Activated naive CD4-positive, alpha-beta T cell (primary cell): ENCODE measurements at places on chromosomes 11 and 22.

- no peak for DNase-seq
Measured at GRCh38 chr11:68354148-68354872, 41.9 kb downstream of the LRP5 start.

- no peak for DNase-seq
Measured at GRCh38 chr11:1608363-1608762, at the start of gene KRTAP5-3. Gene KRTAP5-3 (minus strand): TSS chr11:1608463. CDS start chr11:1608385, 78 bp downstream.

GRCh38 chr22:34858066-34858465 lies 207.9 kb upstream of the ISX start:
- no peak for DNase-seq

- DNase-seq: no peak
Measured at GRCh38 chr11:69489746-69490365, 8.4 kb downstream of the LINC01488 start.

DNA sequence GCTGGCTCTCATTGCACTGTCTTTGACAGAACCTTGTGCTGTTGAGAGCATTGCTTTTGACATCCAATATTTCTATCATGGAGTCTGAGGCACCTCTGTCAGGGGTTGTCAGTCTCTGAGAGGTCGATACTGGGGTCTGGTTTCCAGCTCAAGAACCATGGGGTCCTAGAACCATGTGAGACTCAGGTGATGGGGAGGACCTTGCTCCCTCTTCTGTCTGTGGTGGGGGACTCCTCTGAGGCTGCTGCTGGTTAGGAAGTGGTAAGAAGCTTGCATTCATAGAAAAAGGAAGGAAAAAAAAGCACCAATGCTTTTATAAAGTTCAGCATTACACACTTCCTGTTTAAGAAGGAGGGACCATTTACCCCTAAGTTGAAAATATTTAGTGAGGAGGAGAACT lies 91.8 kb upstream of the CD44 start:
- peak; percentile 33 for DNase-seq

DNA sequence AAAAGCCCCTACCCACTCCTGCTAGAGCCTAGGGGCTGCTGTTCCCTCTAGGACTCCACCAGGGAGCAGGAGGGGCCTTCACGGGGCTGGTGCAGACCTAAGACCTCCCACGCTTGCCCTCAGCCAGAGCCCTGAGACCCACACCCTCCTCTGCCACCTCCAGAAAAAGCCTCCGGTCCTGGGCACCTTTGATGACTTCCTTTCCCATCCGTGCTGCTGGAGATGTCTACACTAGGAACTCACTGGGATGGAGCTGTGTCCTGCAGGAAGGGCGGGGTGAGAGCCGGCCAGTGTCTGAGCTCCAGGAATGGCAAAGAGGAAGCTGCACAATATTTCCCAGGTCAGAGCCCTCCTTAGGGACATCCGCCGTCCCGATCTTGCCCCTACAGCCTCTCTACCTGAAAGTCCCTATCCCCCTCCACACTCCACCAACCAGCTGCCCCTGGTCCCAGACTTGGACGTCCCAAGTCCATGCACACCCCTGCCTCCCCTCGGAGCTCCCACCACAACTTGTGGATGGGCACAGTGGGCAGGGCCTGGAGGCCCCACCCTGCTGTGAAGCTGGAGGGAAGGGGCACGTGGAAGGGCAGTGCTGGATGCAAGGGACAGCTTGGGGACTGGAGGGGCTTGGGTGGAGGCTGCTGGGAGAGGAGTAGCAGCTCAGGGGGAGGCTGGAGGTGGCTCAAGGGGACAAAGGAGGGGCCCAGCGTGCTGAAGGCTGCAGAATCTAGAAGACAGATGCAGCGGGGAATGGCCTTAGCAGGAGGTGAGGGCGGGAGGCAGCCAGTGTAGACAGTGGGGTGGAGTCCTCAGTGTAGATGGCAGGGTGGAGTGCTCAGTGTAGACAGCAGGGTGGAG lies 13.5 kb upstream of the LRP5 start:
- no peak for DNase-seq

DNA sequence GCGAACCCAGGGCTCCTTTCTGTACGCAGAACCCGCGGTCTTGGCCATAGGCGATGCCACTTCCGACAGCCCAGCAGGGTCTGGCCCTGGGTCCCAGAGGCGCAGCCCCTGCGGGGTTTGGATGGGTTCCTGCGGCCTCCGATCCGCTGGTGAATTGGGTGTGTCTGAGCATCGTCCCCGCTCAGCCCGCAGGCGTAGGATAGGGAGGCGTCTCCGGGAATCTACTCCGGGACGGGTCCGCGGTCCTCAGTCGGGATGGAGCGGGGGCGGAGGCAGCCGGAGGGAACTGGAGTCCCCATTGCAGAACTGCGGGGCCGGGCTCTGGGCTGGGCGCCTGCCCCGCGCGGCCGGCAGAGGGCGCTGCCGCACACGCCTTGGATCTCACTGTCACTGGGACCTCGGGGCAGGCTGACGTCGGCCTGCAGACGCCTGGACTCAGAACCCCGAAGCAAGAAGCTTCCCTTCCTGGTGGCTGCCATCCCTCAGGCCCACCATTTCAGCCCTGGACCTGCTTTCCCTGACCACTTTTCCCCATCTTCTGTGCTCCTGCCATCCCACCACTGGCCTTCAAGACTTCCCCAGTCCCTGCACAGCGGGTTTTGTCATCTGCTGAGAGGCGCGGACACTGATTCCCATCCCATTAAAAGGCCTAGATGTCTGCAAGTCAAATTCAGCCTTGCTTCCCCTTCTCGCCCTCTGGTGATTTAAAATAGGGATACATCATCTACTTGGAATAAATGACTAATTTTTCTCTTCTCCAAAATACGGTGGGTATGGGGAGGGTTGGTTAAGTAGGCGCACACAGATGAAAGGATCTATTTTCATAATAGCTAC lies 38.3 kb upstream of the CREB3L1 start:
- DNase-seq: peak; percentile 78

DNA sequence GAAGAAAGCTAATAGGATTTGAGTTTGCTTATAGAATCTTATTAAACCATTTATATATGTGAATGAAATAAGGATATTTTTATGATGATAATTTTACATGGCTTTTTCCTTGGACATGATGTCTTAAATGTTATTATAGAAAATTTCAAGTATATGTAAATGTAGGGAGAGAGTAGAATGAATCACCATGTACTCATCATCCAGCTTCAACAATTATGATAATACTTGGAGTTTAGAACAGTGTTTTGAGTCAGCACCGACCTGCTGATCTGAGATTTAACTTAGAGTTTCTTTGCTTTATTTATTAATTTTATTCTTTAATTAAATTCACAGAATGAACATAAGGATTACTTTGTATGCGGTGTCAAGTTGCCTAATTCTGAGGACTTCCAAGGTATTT lies 193.5 kb downstream of the UVRAG start:
- no peak for DNase-seq

DNA sequence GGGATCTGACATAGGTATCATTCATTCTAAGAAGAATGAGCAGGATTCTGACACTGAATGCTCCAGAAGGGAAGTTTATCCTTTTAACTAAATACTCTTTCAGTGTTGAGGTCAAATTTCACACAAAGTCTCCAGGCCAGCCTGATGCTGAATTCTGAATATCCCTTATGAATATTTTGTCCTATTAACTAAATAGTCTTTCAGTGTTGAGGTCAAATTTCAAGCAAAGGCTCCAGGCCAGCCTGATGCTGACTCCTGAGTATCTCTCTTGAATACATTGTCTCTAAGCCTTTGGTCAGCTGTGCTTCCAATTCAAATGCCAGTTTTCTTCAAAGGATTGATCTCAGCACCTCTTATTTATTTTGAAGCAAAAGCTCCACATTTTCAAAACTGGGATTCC lies 676.8 kb downstream of the NTM start:
- no peak for DNase-seq

- no peak for DNase-seq
Measured at GRCh38 chr11:41309716-41310115, 149.7 kb downstream of the LRRC4C start.

DNA sequence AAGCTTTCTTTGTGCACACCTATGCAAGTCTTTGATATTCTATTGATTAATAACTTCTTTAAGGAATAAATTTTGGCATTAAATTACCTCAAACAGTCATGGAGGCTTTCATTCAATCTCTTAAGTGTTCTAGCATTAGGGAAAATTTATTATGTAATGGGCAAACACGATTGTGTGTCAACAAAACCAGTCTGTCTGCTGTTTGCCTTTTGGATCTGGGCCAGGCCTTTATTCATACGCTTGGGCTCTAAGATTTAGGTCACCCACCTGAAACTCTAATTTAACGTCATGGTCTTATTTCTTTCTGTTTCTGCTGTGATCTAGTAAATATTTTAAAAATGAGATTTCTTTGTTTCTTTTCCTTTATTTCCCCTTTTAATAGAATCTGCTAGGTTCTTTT lies 1270.6 kb downstream of the LRRC4C start:
- DNase-seq: no peak

- no peak for DNase-seq
Measured at GRCh38 chr11:66327171-66328030, 8.8 kb downstream of the RIN1 start.

- DNase-seq: no peak
Measured at GRCh38 chr11:106061249-106061784, 15.8 kb downstream of the KBTBD3 start.

DNA sequence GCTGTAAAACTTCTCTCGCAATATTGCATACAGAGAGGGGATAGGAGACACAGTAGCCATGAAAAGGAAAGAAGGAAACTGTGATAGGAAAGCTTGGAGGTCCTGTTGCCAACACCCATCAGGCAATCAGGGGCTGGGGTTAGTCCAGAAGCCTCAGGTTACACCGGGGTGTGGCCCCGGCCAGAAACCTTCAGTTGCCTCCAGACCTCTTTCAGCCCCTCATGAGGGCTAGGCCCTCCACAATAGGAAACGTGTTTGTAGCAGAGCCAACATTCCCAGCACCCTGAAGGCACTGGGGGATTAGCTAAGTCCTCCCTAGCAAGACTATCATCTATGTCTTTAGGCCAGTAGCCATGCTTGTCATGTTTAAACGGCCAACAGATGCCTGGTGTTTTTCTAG lies 1048.0 kb upstream of the CNTN5 start:
- DNase-seq: no peak

GRCh38 chr11:127448101-127448500 lies 447.5 kb upstream of the KIRREL3 start:
- DNase-seq: no peak

- no peak for DNase-seq
Measured at GRCh38 chr11:127651888-127652221, 651.3 kb upstream of the KIRREL3 start.

- no peak for DNase-seq
Measured at GRCh38 chr11:64342869-64343745, 3.1 kb downstream of the CCDC88B start.

DNA sequence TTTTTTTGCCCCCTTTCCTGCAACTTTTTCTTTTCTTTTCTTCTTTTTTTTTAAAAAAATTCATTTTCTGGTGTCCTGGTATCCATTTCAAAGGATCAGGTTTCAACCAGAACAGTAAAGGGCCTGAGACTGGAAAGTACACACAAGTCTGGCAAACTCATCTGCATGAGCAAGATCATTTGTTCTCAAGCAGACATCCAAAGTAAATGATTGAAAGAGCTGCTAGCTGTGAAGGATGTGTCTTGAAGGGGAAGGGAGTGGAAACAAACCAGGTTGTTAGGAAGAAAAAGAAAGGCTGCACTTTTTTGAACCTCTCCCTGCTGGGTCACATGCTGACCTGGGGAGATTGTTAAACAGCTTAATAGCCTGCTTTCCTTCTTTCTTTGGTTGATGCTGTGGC lies 5.3 kb downstream of the YAP1 start:
- DNase-seq: no peak

DNA sequence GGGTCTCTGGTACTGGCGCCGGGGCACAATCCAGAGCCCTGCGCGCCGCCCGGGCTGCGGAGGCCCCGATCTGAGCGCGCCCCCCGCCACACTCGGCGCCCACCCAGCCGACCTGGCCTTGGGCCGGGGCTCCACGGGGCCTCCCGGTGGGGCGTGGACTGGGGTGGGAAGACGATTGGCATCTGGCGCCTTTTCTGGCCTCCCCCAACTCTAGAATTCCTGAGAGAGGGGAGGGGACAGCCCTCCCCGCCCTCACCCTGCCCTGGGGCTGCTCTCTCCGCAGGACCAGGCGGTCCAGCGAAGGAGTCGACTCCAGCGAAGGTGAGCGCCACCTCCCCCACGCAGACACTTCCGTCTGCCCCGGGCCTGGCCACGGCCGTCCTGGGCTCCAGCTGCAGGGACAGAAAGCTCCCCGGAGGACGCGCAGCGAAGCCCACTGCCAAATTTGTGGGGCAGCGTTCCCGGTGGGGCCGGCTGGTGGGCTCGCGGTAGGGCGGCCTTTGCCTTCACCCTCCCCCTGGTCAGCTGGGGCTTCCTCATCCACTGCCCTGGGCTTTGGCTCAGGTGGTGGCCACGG lies 593 bp downstream of the SSH3 start:
- DNase-seq: no peak

DNA sequence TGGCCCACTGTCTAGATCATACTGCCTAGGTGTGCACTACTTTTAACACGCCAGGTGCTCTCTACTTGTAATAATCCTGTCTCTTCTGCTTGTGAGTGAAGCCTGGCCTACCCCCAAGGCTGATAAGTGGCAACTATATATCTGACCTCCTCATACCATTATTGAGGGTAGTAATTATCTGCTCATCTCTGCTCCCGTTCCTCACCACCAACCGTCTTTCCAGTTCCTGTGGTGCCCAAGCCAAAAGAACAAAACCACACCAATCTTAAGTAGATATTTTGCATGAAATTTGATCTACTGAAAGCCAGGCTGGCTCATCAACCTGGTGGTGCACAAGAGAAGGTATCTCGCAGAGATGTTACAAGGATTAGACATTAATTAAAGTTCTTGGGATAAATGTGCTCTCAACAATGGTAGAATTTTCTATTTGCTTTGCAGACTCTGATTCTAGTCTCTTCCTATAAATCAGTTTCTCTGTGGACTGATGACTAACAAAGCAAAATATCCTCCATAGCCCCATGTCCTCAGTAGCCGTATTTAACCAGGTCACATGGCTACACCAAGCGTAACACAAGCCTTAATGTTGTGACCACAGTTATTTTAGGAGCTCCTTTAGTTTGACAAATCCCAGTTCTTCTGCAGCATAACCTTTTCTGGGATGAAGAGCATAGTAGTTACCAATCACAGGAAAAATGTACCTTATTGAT lies 267.2 kb downstream of the NTM start:
- DNase-seq: no peak

DNA sequence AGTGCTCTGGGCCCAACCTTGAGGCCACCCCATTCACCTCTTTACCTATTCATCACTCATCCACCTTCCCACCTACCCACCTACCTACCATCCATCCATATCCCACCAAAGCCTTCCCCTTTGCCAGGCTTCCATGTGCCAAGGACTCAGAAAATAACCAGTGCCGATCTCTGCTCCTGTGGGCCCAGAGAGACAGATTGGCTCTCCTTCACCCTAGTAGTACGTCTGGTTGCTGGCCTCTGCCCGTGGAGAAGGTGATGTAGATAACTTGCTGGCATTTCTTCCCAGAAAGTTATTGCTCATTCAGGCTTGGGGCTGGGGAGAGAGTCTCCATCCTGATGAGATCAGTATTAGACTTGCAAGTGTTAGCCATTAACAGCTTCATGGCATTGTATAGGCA lies 45.2 kb downstream of the NEU3 start:
- no peak for DNase-seq
